Lower lobe of right lung (tissue), 2 donors: ENCODE measurements at places on chromosomes 6 and 20. TPM values are rescaled to one million over a fixed set of nuclear protein-coding genes. Genes with fewer than 3 reads are reported as not detected.

Gene ECT2L
- total RNA-seq: 3.9 TPM

Gene NFATC2
- 6.6 TPM for total RNA-seq

Gene IRF4
- total RNA-seq: 6.0 TPM

Gene TBXT
- total RNA-seq: not detected

Gene COX4I2
- total RNA-seq: 17.1 TPM

Gene SOX18
- 48.3 TPM for total RNA-seq

Gene MTFR2
- total RNA-seq: 1.5 TPM

Gene TFAP2C
- total RNA-seq: 4.2 TPM

Gene SLC26A8
- total RNA-seq: 1.2 TPM

Gene RBPJL
- not detected for total RNA-seq

Gene GRIK2
- total RNA-seq: 0.62 TPM

Gene RIMS1
- 3.8 TPM for total RNA-seq

Gene SIRPG
- total RNA-seq: 0.97 TPM

Gene ZC2HC1B
- total RNA-seq: not detected

Gene PCSK2
- 38.8 TPM for total RNA-seq

Gene SLC24A3
- total RNA-seq: 7.9 TPM

Gene PLCB4
- 6.6 TPM for total RNA-seq

Gene TOX2
- 16.3 TPM for total RNA-seq

Gene CCDC170
- total RNA-seq: 5.4 TPM

Gene DEFB132
- not detected for total RNA-seq

Gene SLC52A3
- total RNA-seq: 1.1 TPM

Gene ARMC12
- total RNA-seq: not detected

Gene CLDN20
- not detected for total RNA-seq

Gene TNFRSF21
- 21.7 TPM for total RNA-seq

Gene CALHM6
- 9.1 TPM for total RNA-seq

Gene TAAR2
- total RNA-seq: not detected

Gene PTPRK
- 62.7 TPM for total RNA-seq

Gene AKAP12
- total RNA-seq: 38.8 TPM

Gene PMEPA1
- total RNA-seq: 26.9 TPM

Gene TMEM30A
- total RNA-seq: 178 TPM

Gene LIME1
- 8.7 TPM for total RNA-seq

Gene MCHR2
- total RNA-seq: not detected

Gene GABRR1
- total RNA-seq: not detected

Gene UNC5CL
- 1.1 TPM for total RNA-seq

Gene PNLDC1
- total RNA-seq: 0.27 TPM

Gene KCNK5
- 10.9 TPM for total RNA-seq

Gene ALDH8A1
- 0.86 TPM for total RNA-seq
